ENCODE measurements at places on chromosomes 2 and 18. TPM values are rescaled to one million over a fixed set of nuclear protein-coding genes. Genes with fewer than 3 reads are reported as not detected.

FZD7 gene
- total RNA-seq: 37.1 TPM

PLEKHM3 gene
- total RNA-seq: 21.4 TPM

DNA sequence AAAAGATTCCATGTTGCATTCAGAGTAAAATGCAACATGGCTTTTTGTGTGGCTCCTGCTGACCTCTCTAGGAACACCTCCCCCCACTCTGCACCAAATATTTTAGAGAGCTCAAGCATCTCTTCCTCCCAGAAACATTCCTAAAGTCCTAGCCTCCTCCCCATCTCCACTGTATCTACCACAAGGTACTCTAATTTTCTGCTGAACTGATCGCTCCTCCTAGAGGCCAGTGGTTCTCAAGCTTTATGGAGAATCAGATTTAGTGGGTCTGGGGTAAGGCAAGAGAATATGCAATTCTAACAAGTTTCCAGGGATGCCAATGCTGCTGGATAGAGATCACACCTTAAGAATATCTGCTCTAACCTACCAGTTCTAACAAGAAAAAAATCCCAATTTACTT, 89.5 kb upstream of the HNRNPA3 start:
- no peak for DNase-seq

IL37 gene
- not detected for total RNA-seq

SIX3 gene
- not detected for total RNA-seq

ARHGEF33 gene
- total RNA-seq: 0.74 TPM

- no peak for DNase-seq
Measured at GRCh38 chr2:60412620-60413019, 140.8 kb downstream of the BCL11A start.

DNA sequence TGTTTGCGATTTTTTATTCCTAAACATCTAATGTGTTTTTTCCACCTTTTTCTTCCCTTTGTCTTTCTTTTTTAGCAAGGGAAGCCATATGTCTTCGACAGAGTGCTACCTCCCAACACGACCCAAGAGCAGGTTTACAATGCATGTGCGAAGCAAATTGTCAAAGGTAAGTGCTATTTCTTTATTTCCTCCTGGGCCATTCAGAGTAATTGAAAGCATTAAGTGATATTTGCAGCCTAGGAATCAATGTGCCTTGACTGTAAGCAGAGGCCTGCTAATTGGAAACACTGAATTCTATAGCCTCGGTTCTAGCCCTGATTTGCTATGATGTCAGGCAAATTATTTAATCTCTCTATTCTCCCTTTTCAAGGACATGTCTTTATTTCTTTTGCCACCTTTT, 47.0 kb downstream of the KIF5C start:
- DNase-seq: no peak

DNA sequence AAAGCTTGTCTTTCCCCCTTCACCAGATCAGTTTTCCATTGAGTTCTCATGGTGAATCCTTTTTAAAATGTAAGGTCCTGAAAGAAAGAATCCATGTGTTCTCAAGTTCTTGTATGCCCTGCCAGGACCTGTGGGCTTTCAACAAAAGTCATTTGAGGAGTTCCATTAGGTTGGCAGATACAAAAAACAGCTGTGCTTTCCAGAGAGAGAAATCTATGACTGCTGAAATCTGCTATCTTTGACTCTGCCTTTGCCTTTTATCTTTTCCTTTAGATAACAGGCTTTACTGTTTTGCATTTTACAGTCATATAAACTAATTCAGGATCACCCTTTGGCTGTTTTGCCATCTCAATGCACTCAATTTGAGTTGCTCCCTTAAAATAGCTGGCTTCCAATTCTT, 59.7 kb downstream of the CXCR4 start:
- no peak for DNase-seq

DNA sequence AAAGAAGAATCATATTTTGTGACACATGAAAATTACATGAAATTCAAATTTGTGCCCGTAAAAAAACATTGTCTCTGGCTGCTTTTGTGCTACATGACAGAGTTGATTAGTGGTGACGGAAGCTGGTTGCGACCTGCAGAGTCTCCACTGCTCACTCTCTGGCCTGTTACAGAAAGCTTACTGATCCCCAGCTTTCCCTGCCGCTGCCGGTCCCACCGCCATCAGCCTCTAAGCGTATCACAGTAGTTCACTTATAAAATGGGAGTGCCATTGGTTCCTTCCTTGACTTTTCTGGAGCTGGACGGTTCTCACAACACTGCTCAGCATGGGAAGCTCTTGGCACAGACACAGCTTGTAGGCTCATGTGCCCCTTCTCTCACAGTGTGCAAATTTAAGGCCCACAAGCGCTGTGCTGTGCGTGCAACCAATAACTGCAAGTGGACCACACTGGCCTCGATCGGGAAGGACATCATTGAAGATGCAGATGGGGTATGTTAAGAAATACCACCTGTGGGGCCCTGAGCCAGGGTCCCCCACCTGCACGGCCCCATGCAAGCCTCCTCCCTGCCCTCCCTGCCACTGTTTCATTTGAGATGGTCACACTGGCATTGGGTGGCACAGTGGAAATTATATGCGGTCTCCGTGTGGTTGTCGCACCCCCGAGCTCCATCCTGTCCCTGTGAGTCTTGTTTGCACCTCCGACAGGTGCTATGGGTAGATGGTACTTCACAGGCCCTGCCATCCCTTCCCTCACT, 81.3 kb downstream of the DGKD start:
- peak; percentile 79 for DNase-seq

CACNB4 gene
- 4.9 TPM for total RNA-seq

DNA sequence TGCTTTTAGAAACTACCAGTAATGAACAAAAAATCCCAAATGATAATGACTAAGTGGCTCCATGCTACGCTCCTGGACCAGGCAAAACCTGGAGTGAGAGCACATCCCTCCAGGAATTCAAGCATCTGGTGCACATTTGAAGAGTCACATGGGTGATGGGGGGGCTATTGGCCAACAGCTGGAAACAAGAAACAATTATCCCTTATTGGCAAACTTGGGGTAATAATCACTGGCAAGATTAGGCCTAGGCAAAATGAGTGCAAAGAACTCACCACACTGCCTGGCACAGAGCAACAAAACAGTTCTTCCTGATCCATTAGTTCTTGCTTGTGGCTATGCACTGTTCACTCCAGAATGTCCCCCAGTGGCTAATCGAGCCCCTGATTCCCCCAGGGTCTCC, 66.1 kb downstream of the GYPC start:
- no peak for DNase-seq

- no peak for DNase-seq
Measured at GRCh38 chr2:59073286-59073685, 832.2 kb upstream of the FANCL start.

DNA sequence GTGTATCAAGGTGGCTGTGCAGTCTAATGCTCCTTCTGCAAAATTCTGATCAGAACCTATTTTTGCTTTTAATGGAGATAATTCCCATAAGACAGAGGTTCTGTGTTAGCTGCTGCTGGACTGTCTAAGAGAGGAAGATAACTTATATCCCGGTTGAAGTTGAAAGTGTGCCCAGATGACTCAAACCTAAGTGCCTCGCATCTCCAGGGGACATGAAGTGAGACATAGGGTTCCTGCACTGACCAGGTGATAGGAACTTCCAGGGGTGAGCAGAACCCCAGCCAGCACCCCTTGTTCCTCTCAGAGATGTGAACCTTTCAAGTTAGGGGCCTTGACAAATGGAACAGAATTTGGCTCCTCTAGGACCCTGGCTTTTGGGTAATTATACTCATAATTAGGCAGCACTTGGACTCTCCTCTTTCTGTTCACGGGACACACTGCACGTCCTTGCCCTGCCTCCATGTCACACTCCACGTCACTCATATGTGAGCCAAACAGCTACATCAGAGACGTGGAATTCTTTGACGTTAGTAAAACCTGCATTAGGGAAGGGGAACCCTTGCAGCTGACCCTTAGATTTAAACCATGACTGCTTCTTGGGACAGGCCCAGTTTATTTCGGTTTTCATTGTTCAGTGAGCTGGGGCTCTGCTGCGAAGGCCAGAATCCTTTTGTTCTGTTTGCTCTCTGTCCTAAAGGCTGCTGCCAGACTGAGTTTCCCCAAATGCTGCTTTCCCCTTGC, 104.5 kb upstream of the ALPP start:
- no peak for DNase-seq

DNA sequence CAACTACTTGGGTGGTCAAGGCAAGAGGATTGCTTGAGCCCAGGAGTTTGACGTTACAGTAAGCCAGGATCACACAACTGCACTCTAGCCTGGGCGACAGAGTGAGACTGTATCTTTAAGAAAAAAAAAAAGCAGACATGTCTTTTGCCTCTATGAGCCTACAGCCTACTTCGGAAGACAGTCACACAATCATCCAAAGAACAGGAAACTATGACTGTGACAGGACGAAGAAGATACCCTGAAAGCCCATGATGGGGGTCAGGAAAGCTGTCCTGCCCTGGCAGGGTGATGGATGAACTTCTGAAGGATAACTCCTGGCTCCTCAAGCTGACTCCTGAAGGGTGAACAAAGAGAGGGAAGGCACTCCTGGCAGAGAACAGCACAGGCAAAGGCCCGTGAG, 251.7 kb upstream of the SIX2 start:
- DNase-seq: peak; percentile 18

GRCh38 chr18:50727721-50728471, 91.9 kb downstream of the MRO start:
- DNase-seq: no peak

RTP5 gene
- not detected for total RNA-seq

- DNase-seq: no peak
Measured at GRCh38 chr18:47968721-47969120, 38.3 kb upstream of the SMAD2 start.

- no peak for DNase-seq
Measured at GRCh38 chr2:147567136-147567535, 277.7 kb upstream of the ACVR2A start.

- no peak for DNase-seq
Measured at GRCh38 chr18:23267447-23267776, 132.1 kb downstream of the CABLES1 start.

DNA sequence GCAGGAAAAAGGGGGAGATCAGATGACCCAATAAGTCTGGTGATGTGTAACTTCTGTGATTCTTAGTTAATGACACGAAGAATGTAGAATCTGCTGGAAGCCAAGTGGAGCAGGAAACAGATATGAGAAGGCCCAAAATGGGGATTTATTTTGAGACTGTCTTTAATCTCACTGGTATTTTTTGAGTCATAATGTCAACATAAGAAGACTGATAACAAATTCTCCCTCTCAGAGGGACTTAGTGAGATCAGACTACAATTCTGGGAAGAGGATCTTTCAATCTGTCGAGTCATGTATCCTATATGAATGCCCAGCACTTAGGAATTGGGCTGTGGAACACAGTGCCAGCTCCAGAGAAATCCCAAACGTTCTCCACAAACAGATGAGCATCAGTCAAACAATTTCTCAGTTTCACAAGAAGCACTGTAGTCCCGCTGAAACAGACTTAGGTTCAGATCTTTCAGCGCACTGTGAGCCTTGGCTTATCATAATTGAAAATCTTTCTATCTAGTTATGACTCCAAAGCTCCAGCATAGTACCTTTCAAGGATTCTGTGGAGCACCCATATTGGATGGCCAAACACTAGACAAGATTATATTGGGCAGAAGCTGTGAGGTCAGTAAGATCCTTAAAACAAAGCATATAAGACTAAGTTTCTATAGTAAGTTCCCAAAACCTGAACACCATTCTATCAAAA, 738.2 kb downstream of the LRP1B start:
- no peak for DNase-seq

GRCh38 chr2:86383844-86384243, 46.4 kb upstream of the REEP1 start:
- DNase-seq: no peak

DDX18 gene
- 33.9 TPM for total RNA-seq

DNAJC5G gene
- 1.5 TPM for total RNA-seq

PRKCE gene
- total RNA-seq: 11.8 TPM

GRCh38 chr2:85728883-85729824, 24.6 kb upstream of the ATOH8 start:
- DNase-seq: no peak

DNA sequence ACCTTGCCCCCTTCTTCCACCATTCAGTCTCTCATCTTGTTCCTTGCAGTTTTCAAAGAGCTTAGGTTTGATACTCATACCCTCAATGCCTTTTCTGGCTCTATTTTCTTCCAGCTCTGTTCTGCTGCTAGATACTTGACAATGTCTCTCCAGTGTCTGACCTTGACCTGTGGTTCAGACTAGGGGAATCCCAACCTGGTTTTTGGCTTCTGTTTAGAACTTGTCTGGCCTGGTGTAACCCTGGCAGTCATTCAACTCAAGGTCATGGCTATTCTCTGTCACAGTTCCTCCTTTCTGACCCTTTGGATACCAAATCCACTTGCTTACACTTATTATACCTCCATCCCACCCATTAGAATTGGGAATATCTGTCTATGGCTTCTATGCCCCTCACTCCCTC, 31.8 kb upstream of the IMP4 start:
- no peak for DNase-seq

DNA sequence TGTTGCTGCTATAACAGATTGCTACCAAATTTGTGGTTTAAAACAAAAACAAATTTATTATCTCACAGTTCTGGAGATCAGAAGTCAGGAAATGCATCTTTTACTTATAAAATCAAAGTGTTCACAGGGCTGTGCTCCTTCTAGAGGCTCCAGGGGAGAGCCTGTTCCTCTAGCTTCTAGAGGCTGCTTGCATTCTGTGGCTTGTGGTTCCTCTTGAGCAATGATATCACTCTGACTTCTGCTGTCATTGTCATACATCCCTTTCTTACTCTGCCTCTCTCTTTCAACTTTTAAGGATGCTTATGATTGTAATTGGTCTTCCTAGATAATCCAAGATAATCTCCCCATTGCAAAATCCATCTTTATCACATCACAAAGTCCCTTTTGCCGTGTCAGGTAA, 6.1 kb upstream of the DCC start:
- DNase-seq: no peak

GRCh38 chr18:71001597-71001996, 712.8 kb downstream of the SOCS6 start:
- DNase-seq: no peak

DNA sequence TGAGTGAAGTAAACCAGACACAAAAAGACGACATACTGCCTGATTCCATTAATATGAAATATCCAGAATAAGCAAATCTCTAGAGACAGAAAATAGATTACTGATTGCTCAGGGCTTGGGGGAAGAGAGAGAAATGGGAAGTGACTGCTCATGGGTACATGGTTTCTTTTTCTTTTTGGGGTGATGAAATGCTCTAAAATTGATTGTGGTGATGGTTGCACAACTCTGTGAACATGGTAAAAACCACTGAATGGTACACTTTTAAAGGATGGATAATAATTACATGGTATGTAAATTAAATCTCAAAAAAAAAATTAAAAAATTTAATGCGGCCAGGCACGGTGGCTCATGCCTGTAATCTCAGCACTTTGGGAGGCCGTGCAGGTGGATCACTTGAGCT, 39.3 kb downstream of the RPL31 start:
- no peak for DNase-seq

RFTN2 gene
- 10.8 TPM for total RNA-seq

CFAP221 gene
- 3.9 TPM for total RNA-seq

- DNase-seq: no peak
Measured at GRCh38 chr2:229137066-229137465, 134.0 kb downstream of the PID1 start.

Measured in vagina (tissue), 2 donors.